ENCODE measurements at places on chromosomes 12 and 14.

GRCh38 chr14:90263748-90264449 is 7.5 kb downstream of the PSMC1 start:
- DNase-seq = no peak

- DNase-seq = no peak
Observed at GRCh38 chr14:68874746-68875155, 81.9 kb upstream of the ZFP36L1 start.

GRCh38 chr12:132771126-132771838 is 9.7 kb upstream of the ANKLE2 start:
- peak; percentile 61 for DNase-seq

GRCh38 chr12:53994264-53995001 is 5.5 kb upstream of the HOXC9 start:
- no peak for DNase-seq

DNA sequence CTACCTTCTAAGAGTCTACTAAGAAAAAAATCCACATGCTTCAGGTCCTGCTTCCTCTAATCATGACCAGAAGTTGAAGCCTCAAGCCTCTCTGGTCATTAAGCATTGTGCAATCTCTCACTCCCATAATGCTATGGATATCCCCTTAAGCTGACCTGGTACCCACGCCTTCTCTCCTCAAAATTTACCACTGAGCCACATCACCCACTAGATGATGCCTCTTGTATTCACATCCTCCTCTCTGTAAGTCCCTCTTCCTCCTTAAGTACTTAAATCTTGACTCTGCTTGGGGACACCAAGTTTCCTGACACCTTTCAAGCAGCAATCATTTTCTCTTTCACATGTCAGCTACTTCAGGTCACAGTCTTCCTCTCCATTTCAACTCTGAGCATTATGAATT is 9.8 kb downstream of the GALNT4 start:
- no peak for DNase-seq

DNA sequence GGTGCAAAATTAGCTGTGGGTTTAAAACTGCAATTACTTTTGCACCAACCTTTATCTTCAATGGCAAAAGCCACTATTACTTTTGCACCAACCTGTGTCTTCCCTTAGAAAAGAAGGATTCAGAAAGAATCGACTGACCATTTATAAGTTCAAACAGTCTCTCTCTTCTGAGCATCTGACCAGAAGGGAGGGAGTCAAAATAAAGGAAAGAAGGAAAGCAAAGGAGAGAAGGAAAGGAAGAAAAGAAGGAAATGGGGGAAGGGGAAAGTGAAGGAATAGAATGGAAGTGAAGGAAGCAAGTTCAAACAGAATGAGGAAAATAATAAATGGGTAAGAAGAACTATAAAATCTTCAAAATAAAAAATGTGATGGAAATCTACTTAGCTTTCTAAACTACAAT is 57.8 kb downstream of the KDM5A start:
- no peak for DNase-seq

DNA sequence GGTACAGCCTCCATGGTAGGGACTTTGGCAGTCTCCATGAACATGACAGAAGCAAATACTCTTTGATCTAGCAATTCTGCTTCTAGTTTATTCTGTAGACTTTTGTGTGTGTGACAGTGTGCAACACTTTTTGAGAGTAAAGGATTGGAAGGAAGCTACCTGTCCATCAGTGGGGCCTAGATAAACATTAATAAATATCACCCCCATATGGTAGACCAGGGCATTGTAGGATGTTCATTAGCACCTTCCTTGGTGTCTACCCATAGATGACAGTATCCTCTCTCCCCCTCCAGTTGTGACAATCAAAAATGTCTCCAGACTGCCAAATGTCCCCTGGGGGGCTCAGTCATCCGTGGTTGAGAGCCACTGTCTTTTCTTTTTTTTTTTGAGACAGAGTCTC is 10.8 kb downstream of the SNRNP35 start:
- no peak for DNase-seq

- no peak for DNase-seq
Observed at GRCh38 chr14:75229661-75230139, 48.9 kb upstream of the FOS start.

GRCh38 chr14:102538602-102539543 is 29.3 kb upstream of the ANKRD9 start:
- no peak for DNase-seq

DNA sequence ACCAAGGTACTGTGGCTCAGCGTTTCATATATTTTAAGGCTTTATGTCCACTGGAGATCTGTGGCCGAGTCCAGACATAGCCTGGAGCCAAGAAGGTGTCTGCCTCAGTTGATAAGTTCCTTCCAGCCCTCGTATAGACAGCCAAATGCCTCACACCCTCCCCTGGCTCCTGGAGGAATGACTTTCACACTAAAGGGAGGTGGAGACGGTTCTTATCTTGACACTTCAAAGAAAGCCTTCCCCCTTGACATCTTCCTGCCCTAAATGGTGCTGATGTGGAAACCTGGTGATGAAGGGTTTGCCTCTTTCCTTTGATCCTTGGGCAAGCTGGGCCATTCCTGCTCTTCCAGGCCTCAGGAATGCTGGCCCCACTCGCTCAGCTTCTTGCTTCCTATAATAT is 474.8 kb upstream of the TBX3 start:
- DNase-seq = no peak

DNA sequence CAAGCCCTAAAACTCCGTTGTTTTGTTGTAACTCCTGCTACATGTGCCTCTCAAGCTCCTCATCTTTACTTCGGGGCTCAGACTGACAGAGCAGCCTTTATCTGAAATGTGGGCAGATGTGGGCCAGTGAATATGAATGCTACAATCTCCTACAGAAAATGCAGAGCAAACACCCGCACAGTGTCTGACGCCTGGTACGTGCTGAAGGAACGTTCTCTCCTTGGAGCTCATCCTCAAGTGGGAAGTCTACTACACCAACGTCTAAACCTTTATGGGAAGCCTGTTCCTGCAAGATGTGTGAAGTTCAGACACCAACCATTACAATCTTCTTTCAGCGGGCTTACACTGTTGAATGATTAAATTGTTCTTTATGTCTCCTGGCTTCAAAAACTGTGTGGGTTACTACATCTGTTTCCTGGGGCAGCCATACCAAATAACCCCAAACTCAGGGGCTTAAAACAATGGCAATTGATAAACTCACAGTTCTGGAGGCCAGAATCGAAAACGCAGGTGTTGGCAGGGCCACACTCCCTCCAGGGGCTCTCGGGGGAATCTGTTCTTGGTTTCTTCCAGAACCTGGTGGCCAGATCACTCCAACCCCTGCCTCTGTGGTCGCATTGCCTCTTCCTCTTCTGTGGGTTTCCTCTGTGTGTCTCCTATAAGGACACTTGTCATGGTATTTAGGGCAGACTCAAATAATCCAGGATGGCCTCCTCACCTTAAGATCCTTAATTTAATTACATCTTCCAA is 179.7 kb upstream of the PLXNC1 start:
- DNase-seq = no peak

DNA sequence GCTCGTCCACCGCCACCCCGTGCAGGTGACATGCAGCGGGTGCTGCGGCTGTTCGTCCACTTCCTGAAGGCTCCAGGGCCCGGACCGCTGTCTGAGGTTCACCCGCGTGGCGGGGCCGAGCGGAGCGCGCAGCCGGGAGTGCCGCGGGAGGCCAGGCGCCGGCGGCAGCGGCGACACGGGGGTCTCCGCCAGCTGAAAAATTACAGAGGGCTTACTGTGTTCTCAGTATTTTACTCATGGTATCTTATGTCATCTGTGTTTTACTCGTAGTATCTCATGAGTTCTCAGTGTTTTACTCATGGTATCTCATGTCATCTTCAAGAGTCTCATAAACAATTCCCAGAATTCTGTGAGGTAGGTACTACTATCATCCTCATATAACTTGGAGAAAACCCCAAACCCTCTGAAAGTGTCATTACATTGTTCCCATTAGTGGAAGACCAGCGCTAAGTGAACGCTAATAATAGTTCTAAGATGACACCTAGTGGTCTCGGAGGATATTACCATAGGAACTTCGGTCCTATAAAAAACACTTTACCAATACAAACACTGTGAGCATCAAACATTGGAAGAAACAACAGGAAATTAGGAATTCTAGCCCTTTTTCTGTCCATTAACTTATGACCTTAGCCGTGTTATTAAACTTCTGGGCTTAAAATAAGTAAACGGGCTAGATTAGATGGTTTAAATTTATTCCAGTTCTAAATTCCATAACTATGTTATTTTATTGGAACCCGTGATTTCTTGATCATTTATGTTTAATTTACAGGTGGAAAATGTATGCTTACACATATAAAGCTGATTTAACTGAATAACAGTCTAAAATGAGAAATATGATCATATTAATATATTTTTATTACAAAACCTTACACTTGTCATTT is 32.4 kb downstream of the AK7 start:
- DNase-seq = peak; percentile 74

DNA sequence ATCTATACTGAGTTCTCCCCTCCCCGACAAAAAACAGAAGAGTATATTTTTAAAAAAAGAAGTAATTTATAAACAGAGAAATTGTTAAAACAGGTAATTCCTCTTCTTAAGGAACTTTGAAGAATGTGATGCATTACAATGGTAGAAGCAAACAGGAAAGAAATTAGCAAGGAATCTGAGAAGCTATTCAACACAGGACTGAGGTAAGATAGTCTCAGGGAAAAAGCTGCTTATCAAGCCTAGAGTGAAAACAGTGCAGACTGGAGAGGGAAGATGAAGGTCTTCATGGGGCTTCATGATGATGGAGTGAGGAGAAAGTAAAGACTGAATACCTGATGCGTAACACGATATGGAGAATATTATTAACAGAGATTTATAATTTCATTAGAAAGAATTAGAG is 880.0 kb downstream of the SLC16A7 start:
- DNase-seq = no peak

DNA sequence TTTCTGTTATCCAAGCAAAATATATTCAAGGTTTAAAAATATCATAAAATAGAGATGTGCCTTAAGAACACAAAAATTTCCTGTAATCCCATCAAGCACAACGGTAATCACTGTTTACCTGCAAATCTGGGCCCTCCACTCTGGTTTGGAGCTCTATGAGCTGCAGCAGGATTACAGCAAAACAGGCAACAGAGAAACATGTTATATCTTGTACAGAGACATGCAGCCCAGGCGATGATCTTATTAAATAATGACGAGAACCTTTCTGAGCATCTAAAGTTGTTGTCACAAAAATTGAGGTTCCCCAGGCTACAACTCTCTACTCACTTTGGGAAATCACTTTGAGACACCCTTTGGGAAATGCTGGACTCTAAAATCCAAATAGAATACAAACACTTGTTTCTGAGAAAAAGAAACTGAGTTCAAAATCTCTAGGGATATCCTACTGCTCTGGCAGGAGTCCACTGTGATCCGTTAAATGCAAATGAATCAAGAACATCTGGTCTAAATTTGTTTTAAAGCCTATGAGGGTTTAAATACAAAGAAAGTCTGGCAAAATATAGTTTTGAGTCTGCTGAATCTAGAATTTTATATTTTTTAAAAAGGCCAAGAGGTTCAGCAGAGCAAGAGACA is 36.3 kb downstream of the STON2 start:
- no peak for DNase-seq

DNA sequence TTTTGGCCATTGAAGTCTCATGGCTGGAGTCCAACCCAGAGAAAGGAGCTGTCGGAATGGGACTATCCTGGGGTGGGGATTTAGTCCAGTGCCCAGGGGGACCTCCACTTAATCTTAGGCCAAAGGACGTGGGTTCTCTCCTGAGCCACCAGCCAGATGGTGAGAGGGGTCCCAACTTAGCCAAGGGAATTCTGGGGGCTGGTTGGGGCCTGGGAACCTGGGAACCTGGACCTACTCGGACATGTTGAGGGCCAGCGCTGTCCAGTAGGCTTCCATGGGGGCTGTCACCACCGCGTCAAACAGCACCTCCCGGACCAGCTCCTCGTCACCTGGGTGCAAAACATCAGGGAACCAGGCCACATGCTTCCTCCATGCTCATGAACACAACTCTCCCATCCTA is 33.4 kb downstream of the LRTM2 start:
- no peak for DNase-seq

GRCh38 chr14:85075694-85076476 is 454.1 kb upstream of the FLRT2 start:
- no peak for DNase-seq

DNA sequence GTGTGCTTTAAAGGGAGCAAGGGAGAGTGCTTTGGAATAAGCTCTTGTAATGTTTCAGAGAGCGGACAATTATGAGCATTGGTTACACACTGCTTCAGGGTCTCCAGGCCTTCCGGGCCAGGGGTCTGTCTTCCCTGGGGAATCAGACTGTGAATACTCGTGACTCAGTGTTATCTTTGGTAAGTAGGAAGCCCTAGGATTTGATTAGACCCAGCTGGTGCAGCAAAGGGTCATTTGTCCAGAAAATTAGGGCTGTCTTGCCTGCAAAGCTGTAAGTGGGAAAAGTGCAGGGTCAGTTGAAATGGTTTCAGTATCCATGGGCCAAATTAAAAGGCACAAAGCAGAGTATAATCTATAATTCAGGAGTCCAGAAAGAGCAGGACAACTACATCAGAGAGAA is 475.6 kb downstream of the MED13L start:
- no peak for DNase-seq

DNA sequence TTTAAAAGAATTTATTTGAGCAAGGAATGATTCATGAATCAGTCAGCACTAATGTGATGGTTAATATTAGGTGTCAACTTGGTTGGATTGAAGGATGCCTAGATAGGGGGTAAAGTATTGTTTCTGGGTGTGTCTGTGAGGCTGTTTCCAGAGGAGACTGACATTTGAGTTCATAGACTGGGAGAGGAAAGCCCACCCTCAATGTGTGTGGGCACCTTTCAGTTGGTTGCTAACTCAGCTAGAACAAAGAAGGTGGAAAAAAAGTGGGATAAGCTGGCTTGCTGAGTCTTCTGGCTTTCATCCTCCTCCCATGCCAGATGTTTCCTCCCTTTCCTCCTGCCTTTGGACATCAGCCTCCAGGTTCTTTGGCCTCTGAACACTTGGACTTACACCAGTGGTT is 47.2 kb downstream of the TESPA1 start:
- no peak for DNase-seq

DNA sequence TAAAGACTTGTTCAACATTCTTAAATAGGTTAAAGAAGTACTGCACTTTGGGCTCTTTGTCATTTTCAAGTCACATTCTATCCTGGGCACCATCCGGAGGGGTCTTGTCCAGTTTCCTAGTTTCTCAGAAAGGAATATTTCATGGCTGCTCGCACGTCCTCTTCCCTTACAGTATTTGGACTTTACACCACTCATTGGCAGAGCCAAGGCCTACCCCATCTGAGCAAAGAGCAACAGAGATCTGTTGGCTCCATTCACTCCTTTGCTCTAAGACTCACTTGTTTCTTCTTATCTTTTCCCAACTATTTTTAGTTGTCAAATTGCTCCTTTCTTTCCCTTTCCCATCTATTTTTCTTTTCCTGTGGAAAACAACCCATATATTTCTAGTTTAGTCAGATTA is 118.2 kb downstream of the CRADD start:
- no peak for DNase-seq

- DNase-seq = no peak
Observed at GRCh38 chr12:40945772-40946171, 242.3 kb upstream of the PDZRN4 start.

Measured in IMR-90 (cell line).